ENCODE measurements at places on chromosomes 2 and 18.
A peak's percentile ranks its signal among the peaks of the same experiment; 100 is the strongest.

- no peak for DNase-seq
These were observed 289.6 kb downstream of the CDH2 start for GRCh38 chr18:27887287-27887686.

DNA sequence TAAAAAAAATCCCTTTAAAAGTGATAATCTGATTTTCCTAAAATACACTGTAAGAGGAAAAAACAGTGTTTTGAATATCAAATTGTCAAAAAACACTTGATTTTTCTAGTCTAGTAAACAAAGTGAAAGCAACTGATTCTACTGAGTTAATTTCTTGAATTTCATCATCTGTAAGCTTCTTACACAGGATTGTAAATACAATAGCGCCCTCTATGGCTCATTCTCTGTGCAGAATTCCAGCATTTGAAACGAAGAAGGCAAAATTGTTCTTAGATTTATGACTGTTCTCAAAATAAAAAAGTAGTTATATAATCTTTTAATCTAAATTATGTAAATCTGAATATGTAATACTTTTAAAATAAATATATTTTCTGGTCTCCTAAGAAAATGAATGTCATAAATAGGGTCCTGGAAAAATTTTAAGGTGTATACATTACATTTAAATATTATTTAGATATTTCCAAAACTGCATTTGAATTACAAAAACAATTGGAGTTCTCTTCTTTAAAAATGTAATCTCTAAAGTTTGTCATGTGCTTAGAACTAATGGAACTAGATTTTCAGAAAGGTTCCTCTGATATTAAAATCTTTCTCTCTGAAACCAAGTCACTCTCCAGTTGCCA is 176.9 kb upstream of the MC4R start:
- DNase-seq = no peak

GRCh38 chr18:58955001-58955400 is 90.3 kb downstream of the ZNF532 start:
- DNase-seq = no peak

- peak; percentile 29 for DNase-seq
These were observed 133.7 kb downstream of the COMMD1 start for GRCh38 chr2:62038975-62039771.

DNA sequence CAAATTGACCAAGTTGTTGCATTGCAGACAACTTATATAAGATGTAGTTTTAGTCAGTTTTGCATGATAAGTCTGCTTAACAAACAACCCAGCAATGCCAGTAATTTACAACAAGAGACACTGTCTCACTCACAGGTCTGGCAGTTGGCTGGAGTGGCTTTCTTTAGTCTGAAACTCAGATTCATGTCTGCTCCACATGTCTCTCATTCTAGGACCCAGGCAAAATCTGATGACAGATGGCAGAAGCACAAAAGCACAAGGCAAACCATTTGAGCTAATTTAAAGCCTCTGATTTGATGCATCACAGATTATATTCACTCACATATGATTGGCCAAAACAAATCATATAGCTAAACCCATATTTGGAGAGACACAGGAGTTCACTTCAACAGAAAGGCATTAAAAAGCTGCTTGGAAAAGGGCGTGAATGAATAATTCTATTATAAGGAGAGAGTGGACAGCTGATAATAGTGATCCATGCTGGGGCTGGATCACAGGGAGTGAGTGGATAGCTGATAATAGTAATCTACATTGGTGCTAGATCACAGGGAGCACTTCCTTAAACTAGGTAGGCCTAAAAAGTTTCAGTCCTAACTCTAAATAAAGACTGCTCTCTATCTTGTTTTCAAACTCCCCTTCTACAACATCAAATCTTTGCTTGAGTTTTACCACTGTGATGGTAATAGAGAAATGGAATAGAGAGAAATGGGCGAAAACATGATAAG is 593.2 kb upstream of the ZNF804A start:
- no peak for DNase-seq

GRCh38 chr18:55240978-55241377 is 281.7 kb upstream of the CCDC68 start:
- DNase-seq = no peak

DNA sequence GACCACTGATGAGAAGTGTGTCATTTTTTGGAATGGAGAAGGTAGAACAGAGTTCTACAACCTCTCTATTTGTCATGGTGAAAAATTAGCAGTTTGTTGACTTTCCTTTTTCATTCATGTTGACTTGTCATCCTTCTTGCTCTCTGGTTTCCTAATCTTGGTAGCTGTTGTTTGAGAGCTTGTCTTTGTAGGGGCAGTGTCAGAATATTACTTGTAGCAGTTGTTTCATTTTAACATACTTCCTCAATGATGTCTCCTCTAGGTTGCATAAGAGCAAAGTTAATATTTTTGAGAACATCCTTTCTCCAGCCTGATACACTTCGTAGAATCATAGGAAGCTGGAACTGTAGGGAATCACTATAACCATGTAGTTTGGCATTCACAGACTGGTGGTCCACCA is 368.2 kb upstream of the FANCL start:
- no peak for DNase-seq

- no peak for DNase-seq
These were observed 135.4 kb downstream of the NBAS start for GRCh38 chr2:15425712-15426111.

DNA sequence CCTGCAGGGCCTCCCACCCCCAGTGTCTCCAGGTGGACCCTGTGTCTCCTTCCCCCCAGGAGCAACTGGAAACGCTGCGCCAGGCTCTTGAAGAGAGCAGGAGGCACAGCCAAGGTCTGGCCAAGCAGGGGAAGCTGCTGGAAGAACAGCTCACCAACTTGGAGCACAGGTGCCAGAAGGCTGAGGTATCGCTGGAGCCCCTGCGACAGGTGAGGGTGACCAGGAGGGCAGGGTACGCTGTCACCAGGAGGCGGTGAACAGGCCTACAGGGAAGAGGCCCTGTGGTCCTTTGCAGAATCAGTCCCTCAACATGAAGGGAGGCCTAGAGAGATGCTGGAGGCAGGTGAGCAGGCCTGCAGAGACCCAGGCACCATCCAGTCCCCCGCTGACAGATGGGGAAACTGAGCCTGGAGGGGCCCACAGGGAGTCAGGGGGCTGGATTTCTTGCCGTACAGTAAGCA is 15.6 kb upstream of the SNED1 start:
- DNase-seq = no peak

DNA sequence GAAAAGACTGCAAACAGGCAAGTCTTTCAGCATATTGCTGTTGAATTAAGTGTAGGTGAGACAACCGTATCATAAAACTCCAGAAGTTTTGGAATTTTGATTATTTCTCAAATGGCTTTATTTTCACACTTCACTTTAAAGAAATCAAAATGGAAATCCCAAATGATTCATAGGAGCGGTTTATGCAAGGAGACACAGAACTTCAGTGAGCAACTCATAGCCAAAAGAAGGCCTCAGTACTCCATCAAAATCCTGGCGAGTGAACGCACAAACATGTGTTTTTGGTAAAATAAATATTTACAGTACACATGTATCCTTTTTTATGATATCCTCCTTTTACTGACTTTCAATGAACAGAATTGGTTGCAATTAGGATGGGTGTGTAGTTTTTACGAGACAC is 140.4 kb upstream of the APCDD1 start:
- DNase-seq = no peak

GRCh38 chr2:181174611-181175580 is 194.5 kb downstream of the UBE2E3 start:
- DNase-seq = no peak

DNA sequence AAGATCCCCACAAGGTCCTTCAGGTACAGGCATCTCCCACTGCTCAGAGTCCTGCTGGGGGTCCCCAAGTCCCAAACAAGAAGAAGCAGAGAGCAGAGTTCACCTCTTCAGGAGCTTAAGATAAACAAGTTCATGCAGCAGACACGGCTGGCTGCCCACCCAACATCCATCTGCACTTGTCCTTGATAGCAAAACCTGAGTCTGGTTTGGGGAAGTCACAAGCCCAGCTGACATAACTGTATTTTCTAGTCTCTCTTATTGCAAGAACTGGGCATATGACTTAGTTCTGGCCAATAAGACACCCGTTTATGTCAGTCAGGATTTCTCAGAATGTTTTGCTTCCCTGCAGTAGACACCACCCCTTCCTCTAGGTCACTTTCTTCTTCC is 31.8 kb downstream of the AFF3 start:
- no peak for DNase-seq

DNA sequence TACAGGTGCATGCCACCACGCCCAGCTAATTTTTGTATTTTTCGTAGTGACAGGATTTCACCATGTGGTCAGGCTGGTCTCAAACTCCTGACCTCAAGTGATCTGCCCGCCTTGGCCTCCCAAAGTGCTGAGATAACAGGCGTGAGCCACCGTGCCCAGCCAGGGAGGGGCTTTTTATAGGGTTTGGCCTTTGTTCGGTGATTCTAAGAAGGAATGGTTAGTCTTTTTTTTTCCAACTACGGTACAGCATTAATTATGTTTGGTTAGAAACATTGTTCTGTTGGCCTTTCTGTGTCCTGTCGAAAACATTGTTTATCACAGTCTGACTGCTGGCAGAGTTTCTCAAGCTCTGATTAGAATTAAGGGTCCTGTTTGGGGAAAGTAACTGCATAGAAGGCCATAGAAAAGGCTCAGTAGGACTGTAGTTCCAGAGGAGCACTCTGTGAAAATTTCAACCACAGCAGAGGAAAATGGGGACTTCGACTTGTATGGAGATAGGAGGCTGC is 19.3 kb upstream of the SMCHD1 start:
- DNase-seq = no peak

- DNase-seq = no peak
These were observed 95.9 kb downstream of the POLE4 start for GRCh38 chr2:75054296-75054695.

DNA sequence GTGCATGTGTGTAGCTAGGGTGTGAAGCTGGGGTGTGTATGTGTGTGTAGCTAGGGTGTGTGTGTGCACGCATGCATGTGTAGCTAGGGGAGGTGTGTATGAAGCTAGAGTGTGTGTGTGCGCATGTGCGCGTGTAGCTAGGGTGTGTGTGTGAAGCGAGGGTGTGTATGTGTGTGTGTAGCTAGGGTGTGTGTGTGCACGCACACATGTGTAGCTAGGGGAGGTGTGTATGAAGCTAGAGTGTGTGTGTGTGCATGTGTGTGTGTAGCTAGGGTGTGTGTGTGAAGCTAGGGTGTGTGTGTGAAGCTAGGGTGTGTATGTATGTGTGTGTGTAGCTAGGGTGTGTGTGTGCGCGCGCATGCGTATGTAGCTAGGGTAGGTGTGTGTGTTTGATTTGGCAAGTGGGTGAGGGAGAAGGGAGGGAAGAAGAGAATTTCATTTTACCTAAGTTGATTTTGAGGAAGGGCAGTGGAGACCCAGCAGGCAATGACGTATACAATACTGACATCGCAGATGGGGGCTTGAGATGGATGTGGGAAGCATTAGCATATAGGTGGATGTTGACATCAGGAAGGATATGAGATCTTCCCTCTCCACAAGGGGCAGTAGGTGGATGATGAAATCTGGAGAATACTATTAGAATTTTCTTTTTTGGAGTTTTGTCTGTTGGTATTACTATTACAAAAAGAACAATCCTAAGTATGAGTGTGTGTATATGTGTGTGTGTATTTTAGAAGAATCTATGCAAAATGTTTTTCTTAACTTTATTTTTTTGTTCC is 70.7 kb downstream of the PRELID3A start:
- DNase-seq = no peak

DNA sequence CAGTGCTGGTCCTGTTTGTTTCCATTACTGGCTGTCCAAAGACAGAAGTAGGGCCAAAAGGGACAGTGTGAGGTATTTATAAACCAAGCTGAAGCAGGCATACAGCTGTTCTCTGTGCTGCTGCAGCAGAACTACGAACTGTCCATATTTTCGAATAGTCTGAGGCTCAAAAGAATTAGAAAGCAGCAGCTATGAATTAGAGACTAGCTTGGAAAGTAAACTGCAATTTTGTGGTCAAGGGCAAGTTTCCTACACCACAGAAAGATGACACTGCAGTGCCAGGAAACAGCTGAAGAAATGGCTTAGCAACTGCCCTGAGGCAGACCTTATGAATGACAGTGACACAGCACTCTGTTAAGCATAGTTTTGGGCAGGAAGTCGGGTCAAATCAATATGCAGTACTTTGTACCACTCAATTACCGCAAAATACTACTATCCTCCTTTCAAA is 125.3 kb downstream of the TMEM131 start:
- peak; percentile 30 for DNase-seq

DNA sequence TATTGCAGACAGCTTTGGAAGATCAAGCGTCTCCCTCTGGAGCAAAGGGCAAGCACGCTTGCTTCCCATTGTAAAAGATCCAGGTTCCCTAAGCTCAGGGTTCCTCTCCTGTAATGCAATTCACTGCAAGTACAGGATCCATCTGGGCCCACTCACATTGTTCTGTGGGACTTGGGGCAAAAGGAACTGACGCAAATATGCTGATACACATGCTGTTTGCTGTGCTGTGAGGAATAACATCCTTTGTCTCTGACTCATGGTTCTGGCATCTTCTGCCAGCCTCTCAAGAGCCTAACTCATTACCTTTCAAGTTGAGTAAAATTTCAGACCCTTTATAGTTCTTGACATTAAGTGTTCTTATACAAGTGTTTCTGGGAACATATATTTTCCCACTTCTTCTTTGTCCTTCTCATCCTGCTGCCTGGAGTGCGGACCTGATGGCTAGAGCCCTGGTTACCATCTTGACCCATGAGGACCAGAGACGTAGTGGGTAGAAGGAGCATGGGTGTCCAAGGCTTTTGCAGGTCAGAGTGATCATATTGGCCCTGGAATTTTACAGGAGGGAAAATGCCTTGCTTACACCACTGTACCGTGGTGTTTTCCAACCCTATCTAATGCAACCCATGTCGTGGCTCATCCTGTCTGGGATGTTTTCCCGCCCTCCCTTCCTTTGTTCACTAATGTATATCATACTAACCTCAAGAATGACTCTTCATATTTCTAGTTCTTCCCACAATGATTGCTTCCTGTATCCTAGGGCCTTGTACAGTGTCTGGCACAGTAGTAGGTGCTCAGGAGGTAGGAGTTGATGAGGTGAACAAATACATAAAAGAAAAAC is 145.7 kb upstream of the GLI2 start:
- peak; percentile 59 for DNase-seq

GRCh38 chr18:55522011-55522410 is 66.0 kb downstream of the TCF4 start:
- no peak for DNase-seq

- no peak for DNase-seq
These were observed 14.5 kb downstream of the SH3RF3 start for GRCh38 chr2:109143214-109144187.

- DNase-seq = peak; percentile 44
These were observed 41.6 kb downstream of the PKDCC start for GRCh38 chr2:42089340-42089925.

DNA sequence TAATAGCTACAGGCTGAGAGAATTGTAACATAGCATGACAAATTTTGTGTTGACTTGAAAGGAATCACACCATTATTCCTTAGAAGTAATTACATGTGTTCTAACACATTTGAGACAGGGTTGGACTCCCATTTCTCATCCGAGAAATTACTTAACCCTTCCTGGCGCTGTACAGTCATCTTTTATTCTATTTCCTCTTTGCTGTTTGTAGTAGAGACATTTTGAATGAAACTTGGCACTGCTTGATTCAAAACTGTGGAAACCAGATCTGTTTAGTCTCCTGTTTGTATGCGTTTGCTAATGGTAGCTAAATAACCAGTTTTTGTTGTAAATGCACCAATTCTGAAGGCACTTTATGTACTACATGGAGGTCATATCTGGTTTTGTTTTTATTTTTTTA is 231.9 kb downstream of the ALPK2 start:
- no peak for DNase-seq

- no peak for DNase-seq
These were observed 797.0 kb downstream of the GALR1 start for GRCh38 chr18:78046631-78047030.

GRCh38 chr18:71398531-71398930 is 1109.7 kb downstream of the SOCS6 start:
- no peak for DNase-seq
